Naive thymus-derived CD4-positive, alpha-beta T cell (primary cell): ENCODE measurements at places on chromosomes 6 and 20.

- no peak overlapping the region for H3K27ac ChIP-seq
- DNase-seq, result no peak
- no peaks in the 10 kb centered on the region for H3K27me3 ChIP-seq
- no peak overlapping the region for H3K4me3 ChIP-seq
- no peaks in the 10 kb centered on the region for H3K36me3 ChIP-seq
Measured at GRCh38 chr6:148221196-148221979, 121.2 kb upstream of the SASH1 start.

DNA sequence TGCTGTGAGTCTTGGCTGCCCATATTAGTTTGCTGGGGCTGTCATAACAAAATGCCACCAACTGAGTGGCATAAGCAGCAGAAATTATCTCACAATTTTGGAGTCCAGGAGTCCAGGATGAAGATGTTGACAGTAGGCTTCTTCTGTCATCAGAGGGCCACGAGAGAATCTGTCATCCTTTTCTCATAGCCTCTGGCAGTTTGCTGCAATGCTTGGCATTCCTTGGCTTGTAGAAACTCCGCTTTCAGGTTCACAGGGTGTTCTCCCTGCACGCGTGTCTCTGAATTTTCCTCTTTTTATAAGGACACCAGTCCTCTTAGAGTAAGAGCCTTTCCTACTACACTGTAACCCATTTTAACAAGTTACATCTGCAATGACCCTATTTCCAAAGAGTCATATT is 838.4 kb downstream of the TFAP2A start:
- no peak overlapping the region for H3K4me3 ChIP-seq
- H3K27me3 ChIP-seq, result no peaks in the 10 kb centered on the region
- no peaks in the 10 kb centered on the region for H3K4me1 ChIP-seq

DNA sequence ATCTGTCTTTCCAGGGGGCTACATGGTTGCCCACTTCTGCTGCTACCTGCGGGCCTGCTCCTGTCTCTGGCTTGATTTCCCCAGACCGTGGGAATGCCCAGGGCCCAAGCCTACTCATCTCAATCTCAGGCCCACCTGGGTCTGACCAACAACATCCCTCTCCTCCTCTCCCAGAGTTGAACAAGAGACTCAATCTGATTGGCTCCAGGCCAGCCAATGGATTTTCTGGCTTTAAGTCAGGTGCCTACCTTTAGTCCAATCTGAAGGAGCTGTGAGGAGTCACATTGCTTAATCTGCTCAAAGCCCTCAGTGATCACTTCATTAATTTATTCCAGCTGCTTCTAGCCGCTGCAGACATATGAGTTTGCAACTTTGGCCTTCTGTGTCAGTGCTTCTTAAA is 162.4 kb upstream of the KCNG1 start:
- no peaks in the 10 kb centered on the region for H3K36me3 ChIP-seq
- no peak overlapping the region for H3K4me3 ChIP-seq
- no peaks in the 10 kb centered on the region for H3K27me3 ChIP-seq
- H3K4me1 ChIP-seq, result no peaks in the 10 kb centered on the region
- no peak for DNase-seq

GRCh38 chr6:15953152-15953880 is 175.6 kb upstream of the MYLIP start:
- H3K27me3 ChIP-seq, result no peaks in the 10 kb centered on the region
- H3K4me3 ChIP-seq, result no peak overlapping the region
- no peak for DNase-seq

DNA sequence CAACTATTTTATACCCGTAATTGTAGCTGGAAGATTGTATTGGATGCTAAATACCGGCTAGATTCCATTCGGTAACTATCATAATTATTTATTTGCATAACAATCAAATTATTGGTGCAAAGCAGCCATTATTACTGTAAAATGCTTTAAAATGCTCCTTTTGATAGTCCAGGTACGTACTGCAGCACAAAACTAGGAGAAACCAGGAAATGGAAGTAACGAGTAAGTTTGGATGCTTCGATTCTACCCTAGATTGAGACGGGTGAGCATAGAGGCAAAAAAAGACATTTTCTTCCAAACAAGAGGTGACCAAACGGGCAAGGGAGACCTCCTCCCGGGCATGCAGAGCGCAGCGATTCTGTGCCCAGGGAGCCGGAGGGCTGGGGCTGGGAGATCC is 469 bp upstream of the XRN2 start:
- DNase-seq, result no peak
- H3K4me3 ChIP-seq, result peak overlapping the region; percentile 84
- H3K27me3 ChIP-seq, result no peaks in the 10 kb centered on the region

GRCh38 chr20:58721951-58722778 is 29.6 kb downstream of the NPEPL1 start:
- H3K27me3 ChIP-seq, result peaks cover 8% of the 10 kb centered on the region
- no peak overlapping the region for H3K4me3 ChIP-seq
- no peaks in the 10 kb centered on the region for H3K4me1 ChIP-seq
- DNase-seq, result no peak
- H3K27ac ChIP-seq, result no peak overlapping the region

DNA sequence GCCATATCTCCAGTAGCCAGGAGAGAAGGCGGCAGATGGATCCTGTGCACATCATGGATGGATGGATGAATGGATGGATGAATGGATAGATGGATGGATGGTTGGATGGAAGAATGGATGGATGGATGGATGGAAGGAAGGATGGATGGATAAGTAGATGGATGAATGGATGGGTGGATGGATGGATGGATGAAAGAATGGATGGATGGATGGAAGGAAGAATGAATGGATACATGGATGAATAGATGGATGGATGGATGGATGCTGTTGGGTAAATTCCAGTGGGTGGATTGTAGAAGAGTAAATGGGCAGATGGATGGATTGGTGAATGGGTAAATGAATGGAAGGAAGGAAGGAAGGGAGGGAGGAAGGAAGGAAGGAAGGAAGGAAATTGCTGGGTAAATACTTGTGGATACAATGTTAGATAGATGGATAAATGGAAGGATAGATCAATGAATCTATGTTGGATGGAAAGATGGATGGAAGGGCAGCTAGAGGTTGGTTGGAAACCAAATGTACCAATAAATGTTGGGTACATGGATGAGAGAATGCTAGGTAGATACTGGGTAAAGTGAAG is 19.5 kb downstream of the PTGIS start:
- H3K27ac ChIP-seq, result no peak overlapping the region
- no peaks in the 10 kb centered on the region for H3K4me1 ChIP-seq
- no peaks in the 10 kb centered on the region for H3K27me3 ChIP-seq
- DNase-seq, result no peak
- no peak overlapping the region for H3K4me3 ChIP-seq
